Left renal cortex interstitium (tissue), 4 donors: ENCODE measurements at places on chromosomes 16 and 17.

DNA sequence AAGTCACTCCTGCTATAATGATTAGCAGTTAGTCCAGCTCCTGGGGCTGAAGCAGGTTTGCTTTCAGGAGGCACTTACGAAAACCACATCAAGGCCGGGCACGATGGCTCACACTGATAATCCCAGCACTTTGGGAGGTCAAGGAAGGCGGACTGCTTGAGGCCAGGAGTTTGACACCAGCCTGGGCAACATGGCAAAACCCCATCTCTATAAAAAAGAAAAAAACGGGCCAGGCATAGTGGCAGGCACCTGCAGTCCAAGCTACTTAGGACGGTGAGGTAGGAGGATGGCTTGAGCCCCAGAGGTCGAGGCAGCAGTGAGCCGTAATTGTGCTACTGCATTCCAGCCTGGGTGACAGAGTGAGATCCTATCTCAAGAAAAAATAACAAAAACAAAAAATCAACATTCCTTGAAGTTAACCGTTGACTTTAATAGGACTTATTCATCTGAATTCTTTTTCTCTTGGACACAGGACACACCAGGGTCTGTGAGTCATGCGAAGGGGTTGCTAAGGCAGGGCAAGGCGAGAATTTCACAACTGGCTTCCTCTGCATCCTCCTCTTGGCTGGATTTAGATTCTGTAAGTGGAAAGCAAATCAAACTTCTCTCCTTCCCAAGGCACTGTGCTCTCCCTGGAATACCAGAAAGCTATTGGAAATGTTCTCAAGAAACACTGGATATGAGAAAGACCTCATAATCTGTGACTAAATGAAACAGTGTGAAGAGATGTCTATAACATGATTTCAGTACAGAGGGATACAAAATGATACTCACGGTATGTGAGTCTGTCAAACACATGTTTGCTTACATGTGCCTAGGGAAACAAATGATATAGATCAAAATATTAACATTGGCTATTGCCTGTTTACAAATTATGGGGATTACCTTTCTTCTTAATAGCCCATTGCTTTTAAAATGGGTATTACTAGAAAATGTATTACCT lies 99.5 kb downstream of the SYCE1L start:
- DNase-seq, result no peak

GRCh38 chr17:35541434-35541833 lies 4.0 kb upstream of the SLFN12L start:
- DNase-seq, result no peak

GRCh38 chr17:4766201-4766600 lies 5.5 kb upstream of the TM4SF5 start:
- DNase-seq, result no peak

- DNase-seq, result no peak
These were observed 2.5 kb downstream of the UBE2I start for GRCh38 chr16:1311738-1312466.

GRCh38 chr16:56506941-56507340 lies 12.9 kb downstream of the BBS2 start:
- DNase-seq, result no peak

DNA sequence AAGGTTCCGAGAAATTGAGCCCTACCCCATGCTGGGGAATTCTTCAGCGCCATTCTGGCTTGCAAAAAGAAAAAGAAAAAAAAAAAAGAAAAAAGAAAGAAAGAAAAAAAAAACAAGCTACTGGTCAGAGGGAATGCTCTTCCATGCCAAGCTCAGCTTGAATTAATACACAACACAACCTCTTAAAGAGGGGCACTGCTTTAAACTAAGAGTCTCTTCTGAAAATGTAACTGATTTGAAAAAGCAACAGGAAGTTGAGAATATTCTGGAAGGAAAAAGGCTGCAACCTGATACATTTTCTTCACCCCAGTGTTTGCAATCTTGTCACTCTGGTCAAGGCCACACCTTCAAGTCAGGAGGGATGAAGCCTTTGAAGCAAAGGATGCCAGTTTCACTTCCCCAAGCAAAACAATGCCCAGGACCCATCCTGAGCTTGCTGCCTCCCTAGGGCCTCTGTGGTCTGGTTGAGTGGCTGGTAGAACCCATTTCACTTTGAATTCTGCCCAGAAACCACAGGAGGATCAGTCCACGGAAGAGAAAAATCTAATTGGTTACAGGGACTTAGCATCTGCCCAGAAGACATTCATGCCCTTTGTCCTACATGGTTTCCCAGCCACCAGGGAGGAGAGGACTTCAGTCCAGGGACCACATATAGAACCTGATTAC lies 389.7 kb downstream of the SOX9 start:
- no peak for DNase-seq

GRCh38 chr16:77406680-77407079 lies 28.2 kb downstream of the ADAMTS18 start:
- no peak for DNase-seq

DNA sequence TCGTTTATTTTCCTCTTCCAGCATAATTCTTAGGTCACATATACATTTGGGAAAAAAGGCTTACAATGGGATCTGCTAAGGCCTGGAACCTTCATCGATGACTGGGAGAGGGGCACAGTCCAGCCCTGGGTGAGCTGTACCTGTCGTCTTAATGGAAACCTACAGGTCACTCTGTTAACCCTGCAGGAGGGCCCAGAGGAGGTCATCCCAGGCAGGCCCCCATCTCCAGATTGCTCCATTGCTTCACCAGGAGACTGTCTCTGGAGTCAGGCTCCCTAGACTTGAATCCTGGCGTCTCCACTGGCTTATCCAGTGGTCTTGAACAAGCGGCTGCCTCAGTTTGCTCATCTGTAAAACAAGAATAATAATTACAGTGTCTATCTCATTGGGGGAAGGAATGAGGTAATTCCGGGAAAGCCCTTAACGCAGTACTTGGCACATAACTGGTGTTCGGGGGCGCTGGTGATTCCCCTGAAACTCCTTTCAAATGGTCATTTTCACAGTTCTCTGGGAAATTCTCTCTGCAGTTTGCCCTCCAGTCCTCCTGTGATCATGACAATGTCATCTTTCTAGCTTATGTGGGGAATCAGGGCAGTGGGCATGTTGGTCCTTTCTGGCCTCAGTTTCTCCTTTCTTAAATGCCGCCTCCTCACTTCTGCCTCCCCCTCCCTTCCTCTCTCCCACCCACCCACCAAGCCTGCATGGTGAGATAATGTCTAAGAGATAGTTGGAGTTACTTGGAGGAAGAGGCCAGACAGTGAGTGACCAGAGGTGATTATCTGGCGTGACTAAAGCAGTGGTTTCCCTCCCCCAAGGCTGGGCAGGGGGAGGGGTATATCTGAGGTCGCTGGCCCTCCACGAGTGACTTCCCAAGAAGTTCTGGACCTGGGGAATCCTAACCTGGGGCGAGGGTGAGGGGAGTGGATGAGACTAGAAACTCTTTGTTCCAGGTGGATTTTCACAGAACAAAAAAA lies 31.3 kb upstream of the TAC4 start:
- no peak for DNase-seq

GRCh38 chr17:39236981-39237441 lies 11.3 kb upstream of the STAC2 start:
- no peak for DNase-seq

DNA sequence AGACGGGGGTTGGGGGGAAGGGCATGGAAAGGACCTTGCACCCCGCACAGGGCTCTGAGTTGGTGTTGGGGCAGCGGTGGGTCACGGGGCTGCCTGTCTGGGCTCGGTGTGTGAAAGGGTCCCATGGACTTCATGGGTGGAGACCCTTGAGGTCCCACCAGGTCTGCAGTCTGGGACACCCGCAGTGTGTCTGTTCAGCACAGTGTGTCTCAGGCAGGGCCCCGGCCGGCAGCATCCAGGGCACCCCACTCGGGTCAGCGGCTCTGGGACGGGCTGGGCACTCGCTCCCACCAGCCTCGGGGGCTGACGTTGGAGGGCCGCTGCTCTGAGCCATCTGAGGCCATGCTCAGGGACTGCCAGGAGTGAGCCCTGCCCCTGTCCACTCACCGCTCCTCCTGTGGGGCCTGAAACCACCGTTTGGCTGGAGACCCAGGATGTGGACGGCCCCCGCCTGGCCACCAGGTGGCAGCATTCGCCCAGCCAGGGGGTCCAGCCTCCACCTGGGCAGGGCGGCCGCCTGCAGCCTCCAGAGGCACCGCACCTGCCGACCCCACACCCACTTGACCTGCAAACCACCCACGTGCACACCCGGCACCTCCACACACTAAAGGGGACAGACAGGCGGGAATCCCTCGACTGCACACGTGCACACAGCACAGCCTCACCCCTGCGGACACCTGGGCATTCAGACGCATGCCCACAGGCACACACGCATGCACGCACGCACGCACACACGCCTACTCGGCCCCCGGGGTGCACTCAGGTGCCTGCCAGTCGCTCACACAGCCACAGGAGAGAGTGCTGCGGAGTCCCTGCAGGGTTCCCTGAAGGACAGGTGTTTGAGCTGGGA lies 10.1 kb upstream of the ZFPM1 start:
- no peak for DNase-seq

DNA sequence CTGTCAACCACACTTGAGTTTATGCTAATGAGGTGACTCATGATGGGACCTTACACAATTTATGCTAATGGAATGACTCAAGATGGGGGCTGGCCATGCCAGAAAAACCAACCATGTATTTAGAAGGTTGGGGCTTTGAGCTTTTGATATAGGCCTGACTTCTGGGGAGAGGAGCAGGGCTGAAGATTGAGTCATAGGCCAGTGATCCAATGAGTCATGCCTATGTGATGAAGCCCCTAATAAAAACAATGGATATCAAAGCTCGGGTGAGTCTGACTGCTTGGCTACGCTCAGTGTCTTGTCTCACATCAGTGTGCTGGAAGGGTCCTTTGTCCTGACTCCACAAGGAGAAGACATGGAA lies 7.3 kb downstream of the MFSD6L start:
- DNase-seq, result no peak
